HCT116 (cell line): ENCODE measurements at places on chromosomes 6 and 20.
A peak's percentile ranks its signal among the peaks of the same experiment; 100 is the strongest.

DNA sequence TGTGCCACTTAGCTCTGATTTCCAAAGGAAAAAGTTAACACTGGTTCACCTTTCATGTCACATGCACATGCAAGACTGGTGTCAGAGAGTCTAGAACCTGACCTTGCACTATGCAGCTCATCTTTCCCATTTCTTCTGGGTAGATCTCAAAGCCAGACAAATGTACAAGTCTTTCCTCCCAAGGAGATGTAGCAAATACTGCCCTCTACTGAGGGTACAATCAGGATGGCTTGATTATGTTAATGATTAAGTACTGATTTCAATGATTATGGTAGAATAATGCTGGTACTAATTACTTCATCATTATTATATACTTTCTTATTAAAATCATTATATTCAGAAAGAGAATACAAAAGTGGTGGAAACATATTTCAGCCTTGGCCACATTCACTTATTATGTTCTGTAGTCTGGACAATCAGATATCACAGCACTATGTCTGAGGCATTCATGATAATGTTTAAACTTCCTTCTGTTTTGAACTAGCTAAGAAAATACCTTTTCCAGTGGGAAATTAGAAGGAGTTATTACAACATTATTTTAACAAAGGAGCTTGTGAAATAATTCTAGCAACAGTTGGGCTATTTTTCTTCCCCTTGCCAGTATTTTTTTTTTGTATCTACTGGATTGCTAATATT lies 68.5 kb upstream of the FOXO3 start:
- H3K4me3 ChIP-seq = no peak overlapping the region
- peak; percentile 36 for DNase-seq
- no peaks in the 10 kb centered on the region for H3K27me3 ChIP-seq
- no peaks in the 10 kb centered on the region for H3K36me3 ChIP-seq
- no peaks in the 10 kb centered on the region for H3K4me1 ChIP-seq
- no peak overlapping the region for H3K27ac ChIP-seq

GRCh38 chr6:121794630-121795029 lies 359.2 kb downstream of the GJA1 start:
- peak; percentile 60 for DNase-seq
- H3K36me3 ChIP-seq = no peaks in the 10 kb centered on the region
- no peak overlapping the region for H3K27ac ChIP-seq
- H3K27me3 ChIP-seq = no peaks in the 10 kb centered on the region
- H3K4me1 ChIP-seq = peaks cover 4% of the 10 kb centered on the region

GRCh38 chr6:37878150-37878710 lies 58.7 kb downstream of the ZFAND3 start:
- no peak overlapping the region for H3K27ac ChIP-seq
- DNase-seq = no peak
- no peaks in the 10 kb centered on the region for H3K27me3 ChIP-seq
- no peaks in the 10 kb centered on the region for H3K4me1 ChIP-seq
- H3K4me3 ChIP-seq = no peak overlapping the region
- H3K36me3 ChIP-seq = no peaks in the 10 kb centered on the region

DNA sequence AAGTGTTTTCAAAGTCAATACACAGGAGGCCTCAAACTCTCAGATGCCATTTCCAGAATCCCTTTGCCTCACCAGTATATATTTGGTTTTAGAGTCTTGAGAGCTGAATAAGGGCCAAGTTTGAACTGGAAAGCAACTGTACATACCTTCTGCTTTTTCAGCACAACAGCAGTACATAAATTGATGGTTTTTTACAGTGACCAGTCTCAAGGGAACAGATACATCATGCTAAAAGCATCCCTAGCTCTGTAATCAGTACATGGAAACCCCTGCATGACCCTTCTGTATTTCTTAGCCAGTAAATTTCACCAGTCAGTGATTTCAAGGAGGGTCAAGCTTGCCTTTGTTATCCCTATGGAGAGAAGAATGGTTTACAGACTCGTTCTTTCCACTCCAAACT lies 40.6 kb upstream of the ECHDC1 start:
- no peaks in the 10 kb centered on the region for H3K4me1 ChIP-seq
- no peaks in the 10 kb centered on the region for H3K36me3 ChIP-seq
- no peak overlapping the region for H3K4me3 ChIP-seq
- no peaks in the 10 kb centered on the region for H3K27me3 ChIP-seq

DNA sequence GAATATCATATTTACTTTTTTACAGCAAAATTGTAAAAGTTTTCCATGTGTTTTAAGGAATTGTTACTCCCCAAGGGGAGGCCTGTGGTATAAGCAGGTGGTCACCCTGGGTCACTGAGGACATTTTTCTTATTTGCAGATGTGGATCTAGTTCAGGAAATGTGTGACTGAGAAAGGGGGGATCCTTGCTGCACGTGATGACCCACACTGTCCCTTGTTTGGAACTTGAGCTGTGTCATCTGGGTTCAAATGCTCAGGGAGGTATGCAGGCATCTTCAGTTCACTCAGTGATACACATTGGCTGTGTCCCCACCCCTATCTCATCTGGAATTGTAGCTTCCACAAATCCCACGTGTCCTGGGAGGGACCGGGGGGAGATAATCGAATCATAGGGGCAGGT lies 431.9 kb upstream of the CDH4 start:
- no peaks in the 10 kb centered on the region for H3K27me3 ChIP-seq
- no peak overlapping the region for H3K27ac ChIP-seq
- no peaks in the 10 kb centered on the region for H3K4me1 ChIP-seq

GRCh38 chr6:30260036-30260504 lies 46.9 kb upstream of the TRIM26 start:
- no peaks in the 10 kb centered on the region for H3K36me3 ChIP-seq
- no peaks in the 10 kb centered on the region for H3K27me3 ChIP-seq
- peak overlapping the region; percentile 59 for H3K4me3 ChIP-seq
- DNase-seq = no peak
- H3K4me1 ChIP-seq = no peaks in the 10 kb centered on the region

DNA sequence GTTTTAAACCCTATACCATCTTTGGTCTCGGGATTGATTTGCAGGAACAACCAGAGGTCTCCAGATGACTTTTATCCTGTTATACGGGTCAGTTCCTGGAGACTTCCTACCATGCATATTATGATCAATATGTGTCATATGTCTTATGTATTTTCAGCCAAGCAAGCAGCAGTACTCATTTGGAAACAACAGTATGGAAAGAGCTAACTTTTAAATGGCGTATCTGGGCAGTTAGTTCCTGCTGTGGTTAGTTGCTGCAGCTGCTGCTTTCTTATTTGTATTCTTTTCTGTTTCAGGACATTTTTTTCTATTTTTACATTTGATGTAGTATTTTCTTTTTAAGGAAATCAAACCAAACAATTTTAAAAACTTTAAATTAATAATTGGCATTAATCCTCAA lies 207.5 kb downstream of the MANEA start:
- no peak for DNase-seq
- no peak overlapping the region for H3K27ac ChIP-seq
- no peaks in the 10 kb centered on the region for H3K36me3 ChIP-seq
- no peaks in the 10 kb centered on the region for H3K4me1 ChIP-seq
- H3K4me3 ChIP-seq = no peak overlapping the region

- no peak overlapping the region for H3K27ac ChIP-seq
- H3K4me3 ChIP-seq = no peak overlapping the region
Observed at GRCh38 chr20:23658989-23659609, 21.3 kb upstream of the CST3 start.

GRCh38 chr6:135314543-135314942 lies 133.4 kb downstream of the MYB start:
- H3K4me1 ChIP-seq = no peaks in the 10 kb centered on the region
- no peak overlapping the region for H3K4me3 ChIP-seq
- no peaks in the 10 kb centered on the region for H3K36me3 ChIP-seq
- DNase-seq = no peak

GRCh38 chr20:39619271-39619785 lies 657.2 kb downstream of the DHX35 start:
- H3K27me3 ChIP-seq = no peaks in the 10 kb centered on the region
- H3K4me3 ChIP-seq = no peak overlapping the region
- H3K36me3 ChIP-seq = no peaks in the 10 kb centered on the region
- H3K27ac ChIP-seq = no peak overlapping the region
- H3K4me1 ChIP-seq = no peaks in the 10 kb centered on the region

- DNase-seq = no peak
- H3K36me3 ChIP-seq = no peaks in the 10 kb centered on the region
- H3K4me3 ChIP-seq = no peak overlapping the region
- no peak overlapping the region for H3K27ac ChIP-seq
- no peaks in the 10 kb centered on the region for H3K4me1 ChIP-seq
Observed at GRCh38 chr6:55913228-55914195, 38.1 kb upstream of the BMP5 start.

- peaks cover 91% of the 10 kb centered on the region for H3K4me1 ChIP-seq
- H3K27me3 ChIP-seq = no peaks in the 10 kb centered on the region
- H3K36me3 ChIP-seq = no peaks in the 10 kb centered on the region
- no peak for DNase-seq
- no peak overlapping the region for H3K4me3 ChIP-seq
Observed at GRCh38 chr6:151087861-151088598, 151.7 kb upstream of the AKAP12 start.

DNA sequence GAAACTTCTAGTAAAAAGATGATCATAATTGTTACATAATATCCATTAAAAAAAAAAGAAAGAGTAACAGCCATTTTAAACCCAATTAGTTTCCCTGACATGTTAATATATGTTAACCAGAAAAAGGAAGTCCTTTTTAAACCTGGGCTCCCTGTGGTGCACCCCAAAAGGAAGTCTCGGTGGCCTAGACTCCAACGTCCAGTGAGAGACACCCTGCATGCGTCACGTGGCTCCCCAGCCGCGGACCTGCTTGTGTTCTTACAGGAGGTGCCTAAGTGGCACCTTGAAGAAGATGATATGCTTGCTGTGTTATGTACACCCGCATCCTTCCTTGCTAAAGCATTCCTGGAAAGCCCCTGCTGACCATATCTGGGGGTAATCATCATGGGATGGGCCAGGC lies 50.1 kb downstream of the FOXC1 start:
- H3K27ac ChIP-seq = no peak overlapping the region
- no peaks in the 10 kb centered on the region for H3K4me1 ChIP-seq
- no peaks in the 10 kb centered on the region for H3K27me3 ChIP-seq
- no peak for DNase-seq
- no peak overlapping the region for H3K4me3 ChIP-seq
- no peaks in the 10 kb centered on the region for H3K36me3 ChIP-seq

- DNase-seq = no peak
- H3K27me3 ChIP-seq = no peaks in the 10 kb centered on the region
- H3K4me1 ChIP-seq = peaks cover 7% of the 10 kb centered on the region
- H3K27ac ChIP-seq = no peak overlapping the region
- no peak overlapping the region for H3K4me3 ChIP-seq
Observed at GRCh38 chr6:4364172-4364571, 228.8 kb upstream of the ECI2 start.

DNA sequence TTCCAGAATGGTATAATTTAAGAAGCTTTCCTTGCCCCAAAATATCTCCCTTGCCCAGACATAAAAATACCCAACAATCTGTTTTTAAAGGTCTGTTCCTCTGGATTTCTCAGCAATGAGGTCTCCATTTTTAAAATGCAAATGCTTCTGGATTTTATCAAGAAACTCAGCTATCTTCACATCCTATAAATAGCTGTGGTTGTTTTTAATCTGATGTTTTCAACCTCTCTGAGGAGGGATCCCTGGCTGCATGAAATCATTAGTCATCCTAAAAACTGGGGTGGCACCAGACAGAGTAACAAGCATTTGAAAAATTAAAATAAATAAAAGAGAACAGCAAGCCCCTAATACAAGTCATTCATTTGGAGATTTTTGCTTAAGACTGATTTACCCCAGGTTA lies 168.5 kb upstream of the ID4 start:
- H3K27ac ChIP-seq = no peak overlapping the region
- no peak overlapping the region for H3K4me3 ChIP-seq
- no peaks in the 10 kb centered on the region for H3K36me3 ChIP-seq

DNA sequence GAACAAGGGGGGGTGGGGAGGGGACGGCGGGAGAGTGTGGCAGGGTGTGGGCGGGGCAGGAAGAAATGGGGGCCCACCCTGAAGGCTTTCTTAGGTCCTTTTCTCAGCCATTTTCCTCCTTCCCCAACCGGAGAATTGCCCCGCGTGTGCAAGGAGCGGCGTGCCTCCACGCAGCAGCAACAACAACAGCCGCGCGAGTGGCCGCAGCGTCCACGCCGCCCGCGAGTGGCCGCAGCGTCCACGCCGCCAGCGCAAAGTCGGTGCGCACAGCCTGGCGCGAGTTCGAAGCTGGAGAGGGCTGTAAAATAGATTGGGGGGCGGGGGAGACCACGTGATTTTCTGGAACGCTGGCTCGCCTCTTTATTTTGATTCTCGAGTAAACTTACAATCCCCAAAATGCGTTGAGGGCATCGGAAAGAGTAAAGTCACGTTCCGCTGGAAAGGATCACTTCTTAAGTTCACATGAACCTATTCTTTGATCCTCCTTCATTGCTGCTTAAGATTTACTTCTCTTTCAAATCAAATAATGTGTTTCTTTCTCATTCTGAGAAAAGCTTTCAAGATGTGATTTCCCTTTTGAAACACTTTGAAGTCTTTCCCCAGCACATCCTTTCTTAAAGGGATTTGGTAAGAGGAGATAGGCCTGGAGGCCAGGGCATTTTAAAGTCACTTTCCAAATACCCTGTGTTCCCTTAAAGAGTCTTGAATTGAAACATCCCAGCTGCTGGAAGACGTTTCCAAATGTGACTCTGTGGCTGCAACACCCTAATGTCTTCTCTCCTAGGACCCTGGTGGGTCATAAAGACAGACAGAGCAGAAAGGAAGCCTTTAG lies 66.7 kb upstream of the ZNF217 start:
- no peaks in the 10 kb centered on the region for H3K36me3 ChIP-seq
- peaks cover 24% of the 10 kb centered on the region for H3K4me1 ChIP-seq
- H3K4me3 ChIP-seq = no peak overlapping the region
- H3K27me3 ChIP-seq = no peaks in the 10 kb centered on the region
- H3K27ac ChIP-seq = no peak overlapping the region
- no peak for DNase-seq

GRCh38 chr6:153058291-153058690 lies 55.8 kb upstream of the MTRF1L start:
- no peak for DNase-seq
- no peaks in the 10 kb centered on the region for H3K36me3 ChIP-seq
- no peaks in the 10 kb centered on the region for H3K27me3 ChIP-seq

- no peak overlapping the region for H3K27ac ChIP-seq
- no peak overlapping the region for H3K4me3 ChIP-seq
- DNase-seq = no peak
- no peaks in the 10 kb centered on the region for H3K4me1 ChIP-seq
Observed at GRCh38 chr6:147504848-147505247, 3.6 kb upstream of the SAMD5 start.

DNA sequence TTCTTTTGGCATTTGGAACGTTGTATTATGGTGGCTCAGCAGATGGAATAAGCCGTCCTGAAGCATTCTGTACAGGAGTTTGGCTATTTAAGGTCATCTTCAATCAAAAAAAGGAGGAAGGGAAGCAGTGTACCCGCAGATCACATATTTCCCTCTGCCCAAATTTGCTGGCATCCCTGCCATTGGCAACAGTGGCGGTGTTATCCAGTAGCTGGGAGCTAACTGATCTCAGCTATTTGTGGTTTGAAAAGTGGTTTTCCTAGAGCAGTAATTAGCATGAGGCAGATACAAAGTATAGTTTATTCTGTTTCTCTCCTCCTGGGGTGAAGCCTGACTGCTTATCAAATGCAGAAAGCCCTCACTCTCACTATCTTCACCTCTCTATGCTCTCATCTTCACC lies 576.8 kb downstream of the QKI start:
- no peaks in the 10 kb centered on the region for H3K4me1 ChIP-seq
- H3K4me3 ChIP-seq = no peak overlapping the region
- H3K36me3 ChIP-seq = no peaks in the 10 kb centered on the region
- H3K27ac ChIP-seq = no peak overlapping the region
- no peaks in the 10 kb centered on the region for H3K27me3 ChIP-seq
- no peak for DNase-seq

GRCh38 chr6:7173843-7174503 lies 66.2 kb downstream of the RREB1 start:
- no peak for DNase-seq
- H3K27ac ChIP-seq = no peak overlapping the region
- no peaks in the 10 kb centered on the region for H3K36me3 ChIP-seq
- no peaks in the 10 kb centered on the region for H3K4me1 ChIP-seq
- H3K4me3 ChIP-seq = no peak overlapping the region
